Stimulated activated CD4-positive, alpha-beta T cell treated with anti-CD3 and anti-CD28 coated beads, TNF-alpha, amount 100 ng/mL, for 48 hours (primary cell): ENCODE measurements at places on chromosomes 5 and 9.
A peak's percentile ranks its signal among the peaks of the same experiment; 100 is the strongest.

DNA sequence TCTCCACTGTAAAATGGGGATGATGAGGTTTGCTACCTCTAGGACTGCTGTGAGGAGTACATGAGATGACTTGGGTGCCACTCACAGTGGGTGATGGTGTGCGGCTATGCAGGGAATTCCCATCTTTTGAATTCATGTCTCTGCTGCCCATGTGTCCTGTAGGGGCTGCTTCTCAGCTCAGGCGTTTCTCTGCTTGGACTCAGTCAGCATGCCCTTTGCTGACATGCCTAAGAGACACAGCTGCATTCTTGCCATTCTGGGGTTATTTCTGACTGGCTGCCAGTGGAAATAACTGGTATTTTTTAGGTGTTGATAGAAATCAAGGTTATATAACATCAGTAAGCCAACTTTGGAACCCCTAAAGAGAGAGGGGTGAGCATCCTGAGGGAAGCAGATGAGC is 24.3 kb upstream of the XPA start:
- no peak for DNase-seq

- DNase-seq: no peak
Observed at GRCh38 chr5:107404595-107405374, 266.0 kb downstream of the EFNA5 start.

DNA sequence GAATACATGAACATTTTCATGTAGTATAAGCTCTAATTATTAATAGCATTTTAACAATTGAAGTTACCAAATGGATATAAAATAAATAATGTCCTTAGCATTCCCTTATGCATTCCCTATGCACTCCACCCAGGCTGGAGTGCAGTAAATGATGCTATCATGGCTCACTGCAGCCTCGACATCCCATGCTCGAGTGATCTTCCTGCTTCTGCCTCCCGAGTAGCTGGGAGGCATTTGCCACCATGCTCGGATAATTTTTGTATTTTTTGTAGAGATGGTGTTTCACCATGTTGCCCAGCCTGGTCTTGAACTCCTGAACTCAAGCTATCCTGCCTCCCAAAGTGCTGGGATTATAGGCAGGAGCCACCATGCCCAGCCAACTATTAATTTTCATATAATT is 184.0 kb downstream of the PBX3 start:
- no peak for DNase-seq

DNA sequence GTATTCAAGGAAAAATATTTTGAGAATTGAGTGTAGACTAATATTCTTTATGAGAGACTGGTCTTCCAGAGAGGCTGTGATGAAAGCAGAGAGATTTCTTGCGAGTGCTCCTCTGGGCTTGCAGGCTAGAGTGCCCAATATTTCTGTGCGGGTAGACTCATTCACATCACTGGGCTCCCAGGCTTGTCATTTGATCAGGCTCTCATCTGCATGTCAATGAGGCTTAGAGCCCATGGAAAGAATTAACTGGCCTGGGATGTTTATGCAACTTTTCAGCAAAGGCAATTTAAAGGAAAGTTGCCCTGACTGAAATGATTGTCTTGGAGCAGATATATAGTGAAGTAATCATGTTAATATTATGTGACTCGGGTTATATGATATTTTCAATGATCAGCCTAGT is 42.3 kb downstream of the SNCAIP start:
- no peak for DNase-seq

GRCh38 chr5:133203317-133204305 is 151.8 kb downstream of the HSPA4 start:
- no peak for DNase-seq

GRCh38 chr5:87151547-87151946 is 116.1 kb upstream of the RASA1 start:
- DNase-seq: no peak

DNA sequence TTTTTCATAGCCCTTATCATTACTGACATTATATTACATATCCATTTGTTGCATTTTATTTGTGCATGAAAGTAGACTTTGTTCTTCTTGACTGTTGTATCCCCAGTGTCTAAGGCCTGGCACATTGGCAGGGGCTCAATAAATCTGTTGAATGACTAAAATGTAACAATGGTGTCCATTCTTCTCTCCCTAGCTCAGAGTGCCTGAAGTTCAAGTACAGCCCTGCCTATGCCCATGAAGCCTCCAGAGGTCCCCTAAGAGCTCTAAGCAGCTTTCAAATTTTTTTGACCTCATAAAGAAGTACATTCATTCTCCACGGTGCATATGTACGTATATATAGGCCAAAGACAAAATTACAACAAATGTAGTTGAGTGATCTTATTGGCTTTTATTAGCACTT is 4.2 kb upstream of the BSPRY start:
- DNase-seq: no peak

- peak; percentile 20 for DNase-seq
Observed at GRCh38 chr5:57117596-57117995, 56.3 kb upstream of the GPBP1 start.

DNA sequence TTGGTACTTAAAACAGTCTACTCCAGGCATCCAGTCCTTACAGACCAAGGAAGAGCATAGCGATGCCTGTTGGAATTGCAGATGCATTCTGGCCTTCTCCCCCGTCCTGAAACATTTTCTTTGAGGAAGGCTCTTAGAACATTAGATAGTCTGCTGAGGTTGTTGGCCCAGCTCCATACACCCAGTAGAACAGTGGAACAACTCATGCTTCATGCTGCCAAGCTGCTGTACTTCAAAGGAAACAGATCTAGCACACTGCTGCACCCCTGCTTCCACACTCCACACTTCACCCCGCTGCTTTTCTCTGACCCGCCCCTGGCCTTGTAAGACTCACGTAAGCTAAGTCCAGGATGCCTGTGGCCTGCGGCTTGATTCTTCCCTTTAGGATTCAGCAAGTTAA is 33.4 kb upstream of the NCS1 start:
- no peak for DNase-seq

- DNase-seq: no peak
Observed at GRCh38 chr9:23663536-23663935, 162.5 kb downstream of the ELAVL2 start.

GRCh38 chr9:125807079-125807478 is 59.9 kb downstream of the PBX3 start:
- no peak for DNase-seq

GRCh38 chr9:97919217-97919813 is 3.0 kb downstream of the TRMO start:
- DNase-seq: no peak

DNA sequence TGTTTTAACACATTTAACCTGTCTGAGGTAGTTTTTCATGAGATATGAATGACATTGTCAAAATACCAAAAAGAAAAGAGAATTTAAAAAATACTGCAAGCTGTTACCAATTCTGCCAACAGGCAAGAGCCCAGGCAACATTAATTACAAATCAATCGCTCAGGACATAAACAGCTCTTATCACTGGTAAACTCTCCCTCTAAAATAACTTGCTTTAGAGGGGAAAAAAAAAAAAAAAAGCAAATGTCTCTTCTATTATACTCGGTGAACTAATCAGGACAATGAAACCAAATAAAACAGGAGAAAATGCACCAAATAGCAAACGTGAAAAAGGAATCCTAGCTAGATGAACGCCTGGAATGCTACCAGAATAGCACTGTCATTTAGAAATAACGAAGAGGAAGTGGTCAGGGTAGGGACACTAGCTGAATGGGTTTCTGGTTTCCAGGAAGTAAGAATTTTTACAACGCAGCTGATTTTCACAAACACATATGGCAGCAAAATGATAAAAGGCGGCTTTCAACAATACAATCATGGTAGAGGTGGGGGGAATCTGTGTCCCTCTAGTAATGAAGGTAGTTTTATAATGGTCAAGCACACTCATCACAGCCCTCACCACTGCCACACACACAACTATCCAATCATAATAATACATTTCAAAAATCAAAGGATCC is 94.9 kb downstream of the DENND1A start:
- no peak for DNase-seq

DNA sequence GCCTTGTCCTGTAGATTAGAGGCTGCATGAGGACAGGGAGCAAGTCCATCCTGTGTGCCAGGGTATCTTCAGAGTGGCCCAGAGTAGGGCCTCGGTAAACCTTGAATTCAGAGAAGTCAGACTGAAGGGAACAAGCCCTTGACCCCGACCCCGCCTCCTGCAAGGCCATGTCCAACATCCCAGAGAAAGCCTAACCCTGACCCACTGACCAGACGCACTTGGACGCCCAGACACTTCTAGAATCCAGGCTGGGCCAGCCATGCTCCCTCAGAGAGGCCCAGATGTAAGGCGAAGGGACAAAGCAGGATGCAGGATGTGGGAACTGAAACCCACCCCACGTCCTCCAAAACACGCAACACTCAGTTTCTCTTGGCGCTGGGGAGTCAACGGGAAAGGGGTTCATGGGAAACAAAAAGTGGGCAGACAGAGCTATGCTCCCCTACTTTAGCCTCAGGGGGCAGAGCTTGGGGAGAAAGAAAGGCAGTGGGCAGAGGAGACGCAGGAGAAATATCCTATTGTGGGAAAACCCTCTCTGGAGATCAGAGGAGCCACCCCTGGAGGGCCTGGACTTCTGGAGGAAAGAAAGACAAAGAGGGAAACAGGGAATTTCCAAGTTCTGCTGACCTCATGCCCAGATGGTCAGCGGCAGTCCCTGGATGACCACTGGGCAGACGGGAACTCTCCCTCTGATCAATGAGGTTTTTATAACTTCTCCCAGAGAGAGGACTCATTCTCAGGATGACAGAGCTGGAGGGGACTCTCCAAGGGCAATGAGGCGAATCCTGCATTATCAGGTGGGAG is 13.0 kb downstream of the TNIP1 start:
- no peak for DNase-seq

GRCh38 chr5:116025866-116026265 is 6.4 kb upstream of the ARL14EPL start:
- DNase-seq: no peak

DNA sequence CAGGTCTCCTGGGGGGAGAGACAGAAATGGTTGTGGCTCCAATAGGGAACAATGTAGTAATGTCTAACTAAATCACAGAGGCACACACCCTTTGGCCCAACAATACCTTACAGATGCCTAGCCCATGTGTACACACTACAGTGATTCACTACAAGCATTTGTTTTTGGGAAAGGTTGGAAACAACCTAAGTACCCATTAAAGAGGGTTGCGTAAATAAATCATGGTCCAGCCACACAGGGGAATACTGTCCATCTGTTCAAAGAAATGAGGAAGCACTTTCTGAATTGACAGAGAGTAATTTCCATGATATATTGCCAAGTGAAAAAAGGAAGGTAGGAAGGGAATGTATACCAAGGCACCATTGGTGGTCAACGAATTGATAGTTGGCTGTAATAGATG is 22.0 kb upstream of the GTF3C5 start:
- no peak for DNase-seq

DNA sequence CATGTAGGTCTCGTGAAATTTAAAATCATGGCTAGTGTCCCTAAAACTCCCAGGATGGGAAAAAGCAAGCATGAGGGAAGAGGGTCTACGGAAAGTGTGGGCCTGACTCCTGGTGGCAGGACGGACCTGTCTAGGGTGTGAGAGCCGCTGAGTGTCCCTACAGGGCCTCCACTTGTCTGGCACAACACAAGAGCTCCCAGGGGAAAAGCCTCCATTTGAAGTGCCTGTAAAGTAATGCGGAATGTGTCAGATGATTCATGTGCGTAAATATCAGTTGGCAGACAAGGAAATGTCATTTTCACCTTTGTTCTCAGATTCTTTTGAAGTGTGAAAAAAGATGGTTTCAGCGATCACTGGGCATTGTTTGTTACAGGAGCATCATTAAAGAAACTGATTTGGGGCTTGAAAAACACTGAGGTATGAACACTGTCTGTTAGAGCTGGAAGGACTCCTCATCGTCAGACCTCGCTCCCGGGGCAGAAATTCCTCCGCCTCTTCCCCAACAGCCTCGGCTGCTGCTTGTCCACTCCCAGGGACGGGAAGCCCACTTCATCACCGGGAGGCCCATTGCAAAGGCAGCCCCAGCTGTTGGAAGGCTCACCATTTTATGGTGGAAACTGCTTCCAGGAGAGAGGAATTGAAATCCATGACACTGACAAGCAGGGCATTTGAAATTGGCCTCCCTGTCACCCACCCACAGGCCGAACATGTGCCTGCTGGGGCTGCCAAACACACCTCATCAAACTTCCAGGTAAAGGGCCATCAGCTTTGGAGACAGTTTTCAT is 240.8 kb downstream of the FSTL4 start:
- DNase-seq: no peak

DNA sequence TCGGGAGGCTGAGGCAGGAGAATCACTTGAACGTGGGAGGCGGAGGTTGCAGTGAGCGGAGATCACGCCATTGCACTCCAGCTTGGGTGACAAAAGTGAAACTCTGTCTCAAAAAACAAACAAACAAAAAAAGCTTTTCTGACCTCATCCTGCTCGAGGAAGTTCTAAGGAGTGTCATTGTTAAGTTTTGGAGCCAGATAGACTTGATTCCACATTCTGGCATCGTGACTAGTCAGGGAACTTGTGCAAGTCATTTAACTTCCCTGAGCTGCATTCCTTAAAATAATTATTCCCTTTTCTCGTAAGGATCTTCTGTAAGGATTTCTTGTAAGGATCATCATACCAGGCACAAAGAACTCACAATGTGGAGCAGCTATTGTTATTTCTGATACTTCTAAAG is 26.2 kb downstream of the SNX24 start:
- no peak for DNase-seq

- DNase-seq: no peak
Observed at GRCh38 chr5:153490118-153491037, at the start of gene GRIA1. Gene GRIA1, plus strand, starts transcription at chr5:153490670.

- no peak for DNase-seq
Observed at GRCh38 chr5:149496166-149496565, 55.1 kb downstream of the CSNK1A1 start.

GRCh38 chr5:140544986-140545385 is 2.5 kb upstream of the EIF4EBP3 start:
- DNase-seq: no peak

DNA sequence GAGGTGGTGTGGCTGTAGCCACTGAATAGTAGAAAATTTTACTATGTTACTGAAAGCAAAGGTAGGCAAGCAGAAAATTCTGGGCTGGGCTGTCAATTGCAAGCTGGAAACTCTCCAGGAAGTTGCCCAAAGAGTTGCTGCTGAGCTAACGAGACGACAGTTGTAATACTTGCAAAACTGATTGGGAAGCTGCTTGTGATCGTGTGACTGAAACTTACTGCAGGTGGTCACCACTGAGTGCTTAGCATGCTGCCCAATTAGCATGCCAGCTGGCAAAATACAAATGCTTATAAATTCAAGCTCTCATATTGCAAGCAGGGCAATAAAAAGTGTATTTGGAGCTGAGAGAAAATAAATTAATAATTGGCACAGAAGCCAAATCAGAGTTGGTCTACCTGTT is 758.5 kb upstream of the EDIL3 start:
- DNase-seq: no peak

DNA sequence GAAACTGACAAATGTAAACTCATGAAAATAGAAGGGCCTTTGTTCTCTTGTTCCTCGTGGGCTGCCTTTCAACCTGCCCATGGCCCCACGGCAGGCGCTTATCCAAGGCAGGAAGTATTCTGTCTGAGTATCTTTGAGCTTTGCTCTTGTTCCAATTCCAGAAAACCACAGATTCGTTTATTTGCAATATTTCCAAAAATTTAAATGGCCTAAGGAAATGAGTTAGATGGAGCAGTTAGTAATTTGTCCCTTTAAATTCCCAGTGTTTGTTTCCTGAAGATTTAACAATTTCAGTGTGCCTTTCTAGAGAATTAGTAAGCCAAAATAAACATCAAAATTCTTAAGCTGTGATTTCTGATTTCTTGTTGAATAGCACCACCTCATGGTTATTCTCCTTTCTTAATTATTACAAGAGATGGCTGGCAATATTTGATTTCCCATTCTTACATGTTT is 299.4 kb upstream of the RASA1 start:
- no peak for DNase-seq
